ENCODE measurements at places on chromosomes 6 and 20. TPM values are rescaled to one million over a fixed set of nuclear protein-coding genes. Genes with fewer than 3 reads are reported as not detected.

Gene DEFB129
- total RNA-seq: not detected

Gene CFAP206
- total RNA-seq: 3.4 TPM

Gene OPRM1
- 1.4 TPM for total RNA-seq

Gene RHAG
- total RNA-seq: 3.5 TPM

Gene RIPPLY2
- 2.7 TPM for total RNA-seq

Gene HLA-DQA1
- 0.38 TPM for total RNA-seq

Gene RBPJL
- not detected for total RNA-seq

Gene ZNF165
- 0.82 TPM for total RNA-seq

Gene ARMH2
- total RNA-seq: not detected

Gene SAPCD1
- total RNA-seq: 3.8 TPM

Gene CLVS2
- total RNA-seq: 11.6 TPM

Gene LY6G6F
- not detected for total RNA-seq

Gene RPL10A
- 925 TPM for total RNA-seq

Gene RAET1L
- total RNA-seq: not detected

Gene CDSN
- not detected for total RNA-seq

Gene BMP2
- 15.4 TPM for total RNA-seq

Gene HLA-DOA
- 0.71 TPM for total RNA-seq

Gene MYCT1
- 21.2 TPM for total RNA-seq

Gene HDGFL1
- total RNA-seq: not detected

Gene C6orf141
- 0.77 TPM for total RNA-seq

Gene SCRT2
- 4.3 TPM for total RNA-seq

Gene OSBPL2
- 53.9 TPM for total RNA-seq

Gene C20orf202
- 0.77 TPM for total RNA-seq

Gene TPD52L1
- total RNA-seq: 40.8 TPM

Gene GUCA1A
- 15.0 TPM for total RNA-seq

Gene PNPLA1
- total RNA-seq: 0.16 TPM

Gene BPIFB2
- total RNA-seq: not detected

Gene PLCB1
- total RNA-seq: 46.4 TPM

Gene HAO1
- not detected for total RNA-seq

Gene DDO
- total RNA-seq: 0.16 TPM

Gene CCR6
- not detected for total RNA-seq

Gene BMP6
- total RNA-seq: 13.1 TPM

Gene VGLL2
- 2.8 TPM for total RNA-seq

Gene HTR1E
- total RNA-seq: 0.33 TPM

Gene CDH26
- 4.6 TPM for total RNA-seq
